ENCODE measurements at places on chromosomes 2 and 18.
A peak's percentile ranks its signal among the peaks of the same experiment; 100 is the strongest.

DNA sequence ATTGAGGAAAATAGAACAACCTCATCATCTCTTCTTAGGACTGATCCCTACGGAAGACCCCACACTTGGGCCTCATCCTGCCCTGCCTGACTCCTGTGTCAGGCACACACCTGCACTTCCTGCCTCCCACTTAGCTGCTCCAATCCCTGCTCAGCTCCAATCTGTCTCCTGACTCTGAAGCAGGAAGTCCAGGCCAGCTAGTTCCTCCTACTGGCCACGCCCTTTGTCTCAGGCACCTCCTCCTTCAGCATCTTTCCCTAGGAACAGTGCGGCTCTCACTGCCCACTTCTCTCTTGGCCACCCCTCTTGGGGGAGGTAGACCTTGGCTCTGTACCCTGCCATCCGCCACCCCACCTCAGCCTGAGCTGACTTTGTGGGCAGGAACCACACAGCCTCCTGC is 135.8 kb downstream of the CELF4 start:
- no peak for DNase-seq

DNA sequence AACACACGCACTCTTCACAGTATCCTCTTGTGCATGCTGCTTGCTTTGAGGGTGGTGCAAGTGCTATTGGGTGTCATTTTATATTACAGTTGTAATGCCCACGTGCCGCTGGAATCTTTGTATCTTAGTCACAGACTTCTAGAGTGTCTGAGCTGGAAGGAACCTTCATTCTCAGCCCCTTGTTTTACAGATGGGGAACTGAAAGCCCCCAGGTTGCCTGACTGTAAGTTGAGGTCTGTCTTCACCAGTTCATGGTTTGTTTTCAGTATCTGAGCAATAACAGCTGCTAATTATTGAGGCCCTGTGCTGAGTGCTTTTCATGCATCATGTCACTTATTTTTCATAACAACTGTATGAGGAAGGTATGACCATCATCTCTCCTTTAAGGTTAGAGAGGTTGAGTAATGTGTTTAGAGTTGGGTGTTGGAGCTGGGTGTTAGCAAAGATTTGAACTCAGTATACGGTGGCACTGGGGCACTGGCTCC is 77.0 kb downstream of the PRKCE start:
- no peak for DNase-seq

GRCh38 chr2:100986157-100986556 is 15.9 kb upstream of the RPL31 start:
- no peak for DNase-seq

DNA sequence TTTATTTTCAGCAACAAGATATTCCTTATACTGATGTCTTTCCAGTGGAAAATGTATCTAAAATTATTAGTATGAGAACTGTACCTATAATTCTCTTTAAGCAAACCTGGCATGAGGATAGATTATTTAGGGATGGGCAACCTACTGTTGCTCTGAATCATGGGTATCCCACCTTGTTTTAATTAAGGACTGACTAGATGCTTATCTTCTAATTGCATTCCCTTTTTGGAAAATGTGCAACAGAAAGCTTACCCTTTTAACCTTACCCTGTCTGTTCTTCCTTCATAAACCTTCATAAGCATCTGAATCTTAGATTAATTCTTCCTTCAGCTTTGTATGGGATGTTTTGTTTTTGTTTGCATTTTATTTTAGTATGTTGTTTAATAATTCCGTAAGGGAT is 110.3 kb downstream of the TAF4B start:
- DNase-seq, result no peak

- no peak for DNase-seq
Measured at GRCh38 chr18:35969676-35970075, 2.8 kb upstream of the RMP24 start.

GRCh38 chr18:6486764-6487426 is 72.2 kb upstream of the L3MBTL4 start:
- no peak for DNase-seq

DNA sequence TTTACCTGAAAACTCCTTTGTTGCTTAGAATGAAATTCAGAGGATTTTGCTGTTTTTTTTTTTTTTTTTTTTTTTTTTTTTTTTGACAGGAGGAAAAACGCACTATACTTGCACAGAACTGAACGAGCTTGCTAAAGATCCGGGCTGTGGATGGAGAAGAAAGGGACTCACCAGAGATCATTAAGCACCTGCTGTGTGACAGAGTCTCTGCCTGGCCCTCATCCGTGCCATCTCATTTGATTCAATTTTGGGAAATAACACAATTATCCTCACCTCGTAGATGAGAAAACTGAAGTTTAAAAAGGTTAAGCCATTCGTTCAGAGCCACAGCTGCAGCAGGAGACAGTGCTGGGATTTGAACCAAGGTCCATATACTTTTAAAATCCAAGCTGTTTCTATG is 775.4 kb upstream of the ID2 start:
- no peak for DNase-seq

DNA sequence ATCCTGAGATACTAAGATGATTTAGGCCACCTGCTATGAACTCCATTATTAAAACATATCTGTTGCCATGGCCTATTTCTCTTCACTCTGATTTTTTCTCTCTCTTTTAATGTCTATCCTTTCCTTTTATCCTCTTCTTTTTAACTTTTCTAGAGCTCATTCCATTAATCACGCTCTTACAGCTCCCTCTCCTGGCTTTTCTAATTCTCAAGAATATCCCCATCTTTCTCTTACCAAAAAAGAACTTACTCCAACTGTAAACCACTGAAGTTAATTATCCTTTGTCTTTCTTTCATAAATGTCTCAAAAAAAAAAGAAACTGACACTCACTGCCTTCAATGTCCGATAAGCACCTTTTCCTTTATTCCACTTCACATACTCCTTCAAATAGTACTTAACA is 7.9 kb downstream of the PPP3R1 start:
- no peak for DNase-seq

DNA sequence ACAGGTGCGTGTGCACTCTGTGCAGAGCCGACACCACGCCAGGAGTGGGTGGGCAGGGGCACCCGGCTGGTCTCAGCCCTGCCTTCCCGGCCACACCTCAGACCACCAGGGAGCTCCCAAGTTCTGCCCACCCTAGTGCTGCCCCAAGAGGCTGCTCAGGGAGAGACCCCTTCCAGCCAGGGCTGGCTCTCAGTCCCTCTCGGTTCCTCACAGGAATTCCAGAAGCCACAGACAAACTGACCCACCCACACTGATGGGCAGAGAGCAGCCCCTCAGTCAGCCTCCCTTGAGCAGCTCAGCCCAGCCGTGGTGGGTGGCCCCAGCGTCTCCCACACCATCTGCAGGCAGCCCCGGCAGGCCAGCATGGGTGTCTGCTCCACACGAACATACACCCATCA is 33.8 kb downstream of the GPC1 start:
- peak; percentile 10 for DNase-seq

- DNase-seq, result no peak
Measured at GRCh38 chr2:22901471-22902179, 483.4 kb upstream of the KLHL29 start.

GRCh38 chr2:24873619-24874018 is 46.4 kb downstream of the ADCY3 start:
- no peak for DNase-seq
